Caki2 (cell line): ENCODE measurements at places on chromosomes 4 and X. TPM values are rescaled to one million over a fixed set of nuclear protein-coding genes. Genes with fewer than 3 reads are reported as not detected.

DNA sequence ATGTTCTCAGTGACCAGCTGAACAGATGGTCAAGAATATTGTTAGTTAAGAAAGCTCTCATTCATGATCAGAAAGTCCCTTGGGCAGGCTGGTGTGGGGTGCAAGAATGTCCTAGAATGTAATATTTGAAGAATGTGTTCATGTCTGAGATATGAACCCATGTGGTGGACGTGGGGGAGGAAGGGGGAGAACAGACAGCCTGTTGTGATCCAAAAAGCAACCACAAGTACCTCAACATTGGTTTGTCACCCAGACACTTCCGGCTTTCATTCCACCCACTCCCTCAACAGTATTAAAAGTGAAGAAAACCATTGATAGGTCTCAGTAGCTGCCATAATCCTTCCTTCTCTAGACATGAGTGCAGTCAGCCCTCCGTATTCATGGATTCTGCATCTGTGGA, 82.2 kb downstream of the MAML3 start:
- no peak for DNase-seq

The CDKN2AIP gene
- total RNA-seq: 8.3 and 15.2 TPM in 2 replicates

DNA sequence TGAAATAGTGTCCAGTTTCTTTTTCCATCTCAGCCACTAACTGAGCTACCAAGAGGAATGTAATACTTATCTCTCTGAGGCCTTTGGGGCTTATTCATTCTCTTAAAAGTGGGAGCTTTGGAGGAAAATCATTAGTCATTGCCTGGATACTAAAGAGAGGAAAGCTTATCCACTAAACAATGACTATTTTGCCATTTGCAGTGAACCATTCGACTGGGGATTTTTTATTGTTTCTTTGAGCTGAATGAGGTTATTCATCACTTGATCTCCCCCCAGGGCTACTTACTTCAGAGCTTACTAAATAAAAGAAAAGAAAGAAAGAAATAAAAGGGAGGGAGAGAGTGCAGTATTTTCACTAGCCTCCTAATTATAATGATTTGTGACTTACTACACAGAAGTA, 1329.5 kb upstream of the TENM3 start:
- DNase-seq: peak; percentile 85

- DNase-seq: peak; percentile 52
These were observed 1.6 kb downstream of the SH3RF1 start for GRCh38 chr4:169268951-169269760.

DNA sequence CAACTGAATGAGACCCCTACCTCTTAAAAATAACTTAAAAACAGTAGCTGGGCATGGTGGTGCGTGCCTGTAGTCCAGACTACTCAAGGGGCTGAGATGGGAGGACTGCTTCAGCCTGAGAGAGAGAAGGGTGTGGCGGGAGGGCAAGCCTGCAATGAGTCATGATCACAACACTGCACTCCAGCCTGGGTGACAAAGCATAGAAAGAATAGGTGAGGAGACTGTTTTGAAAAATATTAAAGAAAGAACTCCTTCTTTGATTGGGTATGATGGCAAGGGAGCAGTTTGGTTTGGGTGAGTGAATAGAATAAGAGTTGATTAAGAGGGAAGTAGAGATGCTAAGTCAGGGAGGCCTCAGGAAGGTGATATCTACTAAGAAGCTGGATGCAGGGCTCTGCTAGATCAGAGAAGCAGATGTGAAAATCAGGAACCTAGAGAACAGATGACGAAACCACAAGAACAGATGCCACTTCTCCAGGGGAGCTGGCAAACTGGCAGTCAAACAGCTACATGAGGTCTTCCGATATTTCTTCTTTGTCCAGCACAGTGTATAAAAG, 318.6 kb downstream of the OPHN1 start:
- peak; percentile 45 for DNase-seq

GRCh38 chr4:139005774-139006173, 9.8 kb upstream of the NOCT start:
- no peak for DNase-seq

The TKTL2 gene
- not detected in 2 replicates for total RNA-seq

- DNase-seq: no peak
These were observed 22.8 kb downstream of the ELOVL6 start for GRCh38 chr4:110175634-110176033.

- DNase-seq: no peak
These were observed 1.6 kb upstream of the AP1S2 start for GRCh38 chrX:15856222-15856587.

The GNRHR gene
- total RNA-seq: not detected in 2 replicates

GRCh38 chr4:88102026-88102425, 56.4 kb downstream of the ABCG2 start:
- no peak for DNase-seq

- DNase-seq: no peak
These were observed 42.6 kb upstream of the TADA2B start for GRCh38 chr4:7000421-7001176.

The CSAG3 gene
- total RNA-seq: not detected in 2 replicates

DNA sequence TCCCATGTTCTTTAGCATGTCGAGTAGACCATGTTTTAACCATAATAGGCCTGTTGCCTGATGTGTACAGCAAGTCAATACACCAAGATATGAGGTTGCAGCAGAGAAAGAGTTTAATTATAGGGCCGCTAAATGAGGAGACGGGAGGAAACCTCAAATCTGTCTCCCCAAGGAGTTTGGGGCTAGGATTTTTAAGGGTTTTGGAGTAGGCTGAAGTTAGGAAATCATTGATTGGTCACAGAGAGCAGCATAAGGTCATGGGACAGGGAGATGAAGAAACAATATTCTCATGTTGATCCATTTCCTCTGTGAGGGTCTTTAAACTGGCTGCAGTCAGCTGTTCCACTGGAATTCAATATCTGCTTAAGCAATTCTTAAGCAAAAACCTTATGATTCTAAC, 160.2 kb upstream of the GALNT7 start:
- no peak for DNase-seq

The TBX22 gene
- not detected in 2 replicates for total RNA-seq

DNA sequence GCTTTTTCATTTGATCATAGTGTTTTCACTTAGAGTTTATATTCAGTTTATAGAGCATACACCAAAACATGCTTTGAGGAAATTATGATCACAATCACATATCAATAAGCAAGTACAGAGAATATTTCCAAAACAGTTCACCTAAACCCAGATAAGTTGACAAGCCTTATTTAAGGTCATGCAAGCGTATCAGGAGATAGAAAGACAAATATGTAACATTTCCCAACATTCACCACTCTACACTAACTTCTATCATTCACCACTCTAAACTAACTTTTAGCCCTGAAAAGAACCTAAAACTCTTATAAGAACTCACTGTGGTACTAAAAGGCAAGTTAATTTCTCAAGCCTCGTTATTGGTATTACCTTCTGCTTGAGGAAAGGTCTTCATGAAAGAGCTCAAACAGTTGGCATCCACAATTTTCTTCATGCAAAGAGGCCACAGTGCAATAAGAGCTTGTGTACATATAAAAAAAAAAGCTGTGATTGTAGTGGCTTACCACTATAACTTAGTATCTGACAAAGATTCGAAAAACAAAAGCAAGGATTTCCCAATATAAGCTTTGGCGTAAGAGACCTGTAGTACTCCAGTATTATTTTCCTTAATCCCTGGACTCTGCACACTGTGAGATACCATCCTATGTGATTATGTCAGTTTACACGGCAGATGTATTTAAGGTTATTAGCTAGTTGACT, 903.3 kb downstream of the STIM2 start:
- no peak for DNase-seq

GRCh38 chrX:18883234-18883960, 100.5 kb downstream of the PHKA2 start:
- no peak for DNase-seq

DNA sequence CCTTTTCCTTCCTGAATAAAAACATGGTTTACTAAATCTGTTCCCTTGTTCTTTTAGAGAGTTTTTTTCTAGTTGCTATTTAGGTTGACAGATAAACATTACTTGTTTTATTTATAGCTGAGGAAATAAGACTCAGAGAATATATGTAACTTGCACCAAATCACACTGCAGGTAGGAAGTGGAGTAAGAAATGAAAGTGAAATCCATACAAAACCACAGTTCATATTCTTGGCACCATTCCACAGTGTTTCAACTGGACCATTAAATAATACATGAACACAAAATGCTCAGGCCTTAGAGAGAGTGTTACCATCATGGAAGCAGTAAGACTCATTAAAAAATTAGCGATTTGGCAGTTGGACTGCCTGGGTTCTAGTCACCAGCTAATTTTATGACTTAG, 326.9 kb upstream of the SLIT2 start:
- no peak for DNase-seq

DNA sequence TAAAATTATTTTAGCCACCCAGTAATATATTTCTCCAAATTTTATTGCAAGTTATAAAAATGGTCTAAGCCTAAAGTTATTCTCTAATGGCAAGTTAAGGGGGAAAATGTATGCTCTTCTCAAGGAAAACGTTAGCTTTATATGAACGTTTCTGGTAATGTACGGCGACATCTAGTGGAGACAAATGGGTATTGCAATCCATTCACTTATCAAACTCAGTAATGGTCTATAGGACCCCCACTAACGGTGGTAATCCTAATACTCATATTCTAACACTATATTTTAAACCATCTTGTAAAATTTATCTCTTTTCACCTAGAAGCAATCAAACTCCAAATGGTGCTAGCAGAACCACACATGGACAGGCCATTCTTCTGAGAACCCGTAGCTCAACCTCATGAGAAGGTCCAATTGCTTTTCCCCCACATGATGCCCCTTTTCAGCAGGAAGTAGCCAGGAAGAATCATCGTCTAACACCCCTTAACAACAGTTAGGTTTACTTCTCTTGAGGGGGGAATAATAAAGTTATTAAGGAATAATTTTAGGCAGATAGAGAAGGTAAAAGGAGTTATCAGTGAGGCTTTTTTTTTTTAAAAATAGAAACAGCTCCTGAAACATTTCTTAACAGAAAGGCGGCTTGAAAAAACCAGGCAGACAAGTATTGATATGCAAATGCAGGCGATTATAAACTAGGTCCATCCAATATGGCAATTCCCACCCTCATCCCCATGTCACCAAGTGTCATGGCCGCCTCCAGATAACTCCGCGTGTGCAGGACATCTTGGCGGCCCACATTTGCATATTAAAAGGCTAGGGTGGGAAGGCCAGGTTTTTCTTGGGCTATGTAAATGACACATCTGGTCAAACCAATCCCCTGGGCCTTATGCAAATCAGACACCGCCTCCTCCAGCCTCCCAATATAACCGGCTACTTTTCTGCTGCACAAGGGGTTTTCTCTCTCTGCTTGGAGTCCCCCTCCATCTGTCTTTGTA, 35.0 kb downstream of the NUDT11 start:
- peak; percentile 17 for DNase-seq

The ELK1 gene
- total RNA-seq: 28.1 and 28.9 TPM in 2 replicates

DNA sequence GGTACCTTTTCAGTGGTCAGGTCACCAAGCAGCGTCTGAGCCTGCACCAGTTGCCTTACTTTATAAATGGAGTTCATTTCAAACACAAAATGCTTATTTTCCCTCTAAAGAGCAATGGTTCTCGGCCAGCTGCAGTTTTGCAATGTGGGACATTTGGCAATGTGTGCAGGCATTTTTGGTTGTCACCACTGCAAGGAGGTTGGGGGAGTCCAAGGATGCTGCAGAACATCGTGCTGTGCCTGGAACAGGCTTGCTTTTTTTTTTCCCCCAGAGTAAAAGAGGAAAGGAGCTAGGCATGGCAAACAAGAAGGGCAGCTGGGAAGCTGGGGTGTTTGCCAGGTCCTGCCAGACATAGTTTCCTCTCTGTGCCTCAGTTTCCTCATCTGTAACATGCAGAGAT, 115.6 kb downstream of the GPR143 start:
- no peak for DNase-seq

The TEX13C gene
- not detected in 2 replicates for total RNA-seq

DNA sequence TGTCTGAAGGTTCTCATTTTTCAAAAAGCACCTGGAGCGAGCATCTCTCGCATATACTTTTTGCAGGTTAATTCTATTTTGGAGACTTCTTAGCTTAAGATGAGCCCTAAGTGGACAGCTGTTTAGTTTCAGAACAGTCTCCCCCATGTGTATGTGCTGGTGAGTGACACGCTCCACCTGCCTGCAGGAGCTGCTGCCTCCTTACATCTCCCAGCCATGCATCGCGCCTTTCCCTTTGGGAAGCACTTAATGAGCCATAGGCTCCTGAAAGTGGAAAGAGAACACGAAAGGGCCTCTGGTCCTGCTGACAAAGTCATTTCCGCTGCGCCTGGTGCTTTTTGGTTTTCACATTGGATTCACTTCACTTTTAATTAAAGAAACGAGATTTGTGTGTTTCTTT, 56.1 kb downstream of the TRIML2 start:
- DNase-seq: no peak

The CCNA2 gene
- 106 and 119 TPM in 2 replicates for total RNA-seq

The RTL5 gene
- total RNA-seq: 0.27 and 0.90 TPM in 2 replicates

DNA sequence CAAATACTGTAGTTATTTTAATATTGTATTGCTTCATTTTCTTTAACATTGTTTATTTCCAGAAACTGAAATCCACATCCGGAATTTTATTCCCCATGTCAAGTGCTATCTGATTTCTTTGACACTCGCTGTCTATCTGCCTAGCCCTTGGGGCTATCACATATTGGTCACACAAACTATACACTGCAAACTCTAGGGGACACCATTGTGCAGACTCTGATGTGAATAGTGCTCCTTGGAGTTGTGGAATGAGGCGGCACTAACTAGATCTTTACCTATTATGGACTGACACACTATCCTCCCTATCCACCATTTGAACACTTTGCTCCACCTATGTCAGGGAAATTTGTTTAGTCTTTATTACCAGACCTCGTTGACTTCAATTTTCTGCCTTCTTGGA, 534.5 kb downstream of the GLUD2 start:
- no peak for DNase-seq

The ENOPH1 gene
- 45.0 and 45.2 TPM in 2 replicates for total RNA-seq

The FGFBP1 gene
- total RNA-seq: 2.8 TPM in 2 replicates

The CLIC2 gene
- 0.43 TPM in 1 of 2 replicates, not detected in the other for total RNA-seq

- DNase-seq: peak; percentile 39
These were observed 155.7 kb downstream of the SNCA start for GRCh38 chr4:89681219-89681618.

DNA sequence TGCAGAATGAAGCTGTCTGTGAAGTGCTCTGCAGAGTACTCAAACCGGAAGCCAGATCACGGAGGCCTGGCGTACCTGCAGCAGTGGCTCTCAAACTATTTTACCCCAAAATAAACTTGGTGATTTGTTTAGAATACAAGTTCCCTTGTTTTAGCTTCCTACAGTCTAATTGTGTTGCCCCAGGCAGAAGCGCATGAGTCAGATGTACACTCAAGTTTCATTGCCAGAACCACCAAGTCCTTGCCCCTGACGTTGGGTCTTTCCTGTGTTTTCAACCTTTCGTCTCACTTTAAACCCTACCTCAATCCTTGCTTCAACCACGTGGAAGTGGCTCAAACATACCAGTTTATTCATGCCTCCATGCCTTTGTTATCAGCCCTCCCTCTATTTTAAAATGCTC, 66.2 kb upstream of the SLC7A11 start:
- no peak for DNase-seq

DNA sequence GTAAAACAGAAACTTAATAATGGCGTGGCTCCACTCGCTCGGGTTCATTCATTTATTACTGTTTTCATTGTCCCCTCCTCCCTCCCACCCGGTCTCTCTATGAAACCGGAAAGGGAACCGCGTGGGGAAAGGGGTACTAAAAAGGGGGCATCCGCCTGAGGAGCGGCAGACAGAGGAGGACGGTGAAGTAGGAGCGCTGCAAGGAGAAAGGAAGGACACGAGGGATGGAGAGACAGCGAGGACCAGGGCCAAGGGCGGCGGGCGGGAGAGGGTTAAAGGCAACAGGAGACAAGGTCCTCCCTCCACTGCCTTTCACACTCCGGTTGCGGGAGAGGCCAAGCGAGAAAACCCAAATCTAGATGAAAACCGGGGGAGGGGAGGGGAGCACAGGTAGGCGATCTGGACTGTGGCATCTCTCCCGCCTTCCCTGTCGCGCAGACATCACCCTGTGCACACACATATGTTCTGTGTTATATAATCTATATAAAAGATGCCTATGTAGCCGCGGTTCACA, 829 bp downstream of the ELOVL6 start:
- DNase-seq: peak; percentile 68
